ENCODE measurements at places on chromosomes 11 and 22.

DNA sequence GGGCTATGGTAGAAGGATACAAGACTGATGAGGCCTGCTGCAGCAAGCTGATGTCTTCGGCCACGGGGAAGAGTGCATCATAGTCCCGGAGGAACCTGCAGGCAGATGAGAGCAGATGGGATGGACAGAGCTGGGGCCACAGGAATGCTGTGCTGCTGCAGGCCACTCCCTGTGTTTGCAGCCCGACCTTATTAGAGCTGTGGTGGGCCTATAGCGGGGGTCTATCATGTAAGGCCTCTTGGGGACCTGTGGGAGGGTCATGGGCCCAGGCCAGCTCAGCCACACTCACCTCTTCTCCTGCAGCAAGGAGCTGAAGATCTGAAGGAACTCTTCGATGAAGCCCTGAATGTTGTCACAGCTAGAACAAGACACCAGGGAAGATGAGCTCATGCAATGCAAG is 31.9 kb downstream of the ASCC2 start:
- no peak for DNase-seq

DNA sequence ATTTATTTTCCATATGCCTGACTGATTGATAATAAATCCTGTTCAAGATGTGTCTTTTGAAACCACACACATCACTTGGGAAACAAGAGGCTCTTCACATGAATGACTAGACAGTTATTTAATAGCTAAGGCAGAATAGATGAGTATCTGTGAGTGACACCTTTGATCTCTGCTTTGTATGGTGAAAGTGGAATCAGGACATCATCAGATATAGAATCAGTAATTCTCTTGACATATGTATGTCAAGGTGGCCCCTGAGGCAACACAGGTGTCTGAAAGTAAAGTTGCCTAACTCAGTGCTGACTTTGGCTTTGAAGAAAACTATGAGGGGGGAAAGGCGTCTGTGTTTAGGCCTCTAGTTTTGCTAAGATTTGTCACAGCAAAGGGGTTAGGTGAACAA is 11.5 kb upstream of the CASP4 start:
- no peak for DNase-seq

- no peak for DNase-seq
Observed at GRCh38 chr22:47318041-47318737, 555.7 kb downstream of the TBC1D22A start.

DNA sequence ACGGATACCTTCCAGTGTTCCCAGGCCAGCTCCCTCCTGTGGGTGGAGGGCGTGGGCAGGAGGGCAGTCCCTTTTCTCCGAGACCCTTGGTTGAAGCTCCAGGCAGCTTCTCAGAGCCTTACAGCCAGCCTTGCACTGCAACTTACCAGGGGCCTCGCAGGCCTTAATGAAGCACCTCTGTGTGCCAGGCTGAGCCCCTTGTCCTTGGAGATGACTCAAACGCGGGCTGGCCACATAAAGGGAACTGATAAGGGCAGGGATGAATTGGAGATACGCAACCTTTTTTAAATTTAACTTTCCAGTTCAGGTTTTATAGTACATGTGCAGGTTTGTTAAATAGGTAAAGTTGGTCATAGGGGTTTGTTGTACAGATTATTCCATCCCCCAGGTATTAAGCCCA is 72.7 kb downstream of the WNT7B start:
- DNase-seq: no peak

DNA sequence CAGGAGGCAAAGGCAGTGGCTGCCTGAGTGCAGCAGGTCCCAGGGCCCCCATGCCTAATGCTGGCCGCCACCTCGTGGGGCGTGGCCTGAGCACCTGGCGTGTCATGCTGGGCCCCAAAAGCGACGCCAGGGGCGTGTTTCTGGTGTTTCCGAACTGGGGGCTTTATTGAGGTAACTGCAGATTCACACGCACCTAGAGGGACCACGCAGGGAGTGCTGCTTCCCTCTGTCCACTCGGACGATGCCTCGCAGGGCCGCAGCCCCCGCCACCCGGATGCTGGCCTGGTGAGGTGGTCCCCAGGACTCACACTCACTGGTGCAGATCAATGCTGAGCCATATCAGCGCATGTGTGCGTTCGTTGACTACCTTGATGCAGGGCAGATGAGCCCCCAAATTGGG is 736.2 kb downstream of the BRD1 start:
- DNase-seq: no peak

GRCh38 chr22:19599626-19600243 is 75.5 kb upstream of the CLDN5 start:
- DNase-seq: no peak

DNA sequence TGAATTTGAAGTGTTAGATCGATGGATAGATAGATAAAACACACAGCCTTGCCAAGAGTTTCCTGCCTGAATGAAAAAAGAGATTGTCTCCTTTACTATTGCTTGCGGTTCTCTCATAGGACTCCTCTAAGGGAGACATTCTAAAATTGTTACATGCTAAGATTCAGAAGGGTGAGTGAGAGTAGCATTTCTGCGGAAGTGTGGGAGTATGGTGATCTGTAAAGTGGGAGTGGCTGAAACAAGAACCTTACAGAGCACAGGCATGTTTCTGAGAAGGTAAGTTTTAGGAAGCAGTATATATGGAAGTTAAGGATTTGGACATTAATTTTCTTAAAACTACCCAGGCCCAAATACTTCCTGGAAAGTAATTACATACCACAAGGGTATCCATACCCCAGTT is 139.6 kb downstream of the TRIM44 start:
- DNase-seq: no peak

DNA sequence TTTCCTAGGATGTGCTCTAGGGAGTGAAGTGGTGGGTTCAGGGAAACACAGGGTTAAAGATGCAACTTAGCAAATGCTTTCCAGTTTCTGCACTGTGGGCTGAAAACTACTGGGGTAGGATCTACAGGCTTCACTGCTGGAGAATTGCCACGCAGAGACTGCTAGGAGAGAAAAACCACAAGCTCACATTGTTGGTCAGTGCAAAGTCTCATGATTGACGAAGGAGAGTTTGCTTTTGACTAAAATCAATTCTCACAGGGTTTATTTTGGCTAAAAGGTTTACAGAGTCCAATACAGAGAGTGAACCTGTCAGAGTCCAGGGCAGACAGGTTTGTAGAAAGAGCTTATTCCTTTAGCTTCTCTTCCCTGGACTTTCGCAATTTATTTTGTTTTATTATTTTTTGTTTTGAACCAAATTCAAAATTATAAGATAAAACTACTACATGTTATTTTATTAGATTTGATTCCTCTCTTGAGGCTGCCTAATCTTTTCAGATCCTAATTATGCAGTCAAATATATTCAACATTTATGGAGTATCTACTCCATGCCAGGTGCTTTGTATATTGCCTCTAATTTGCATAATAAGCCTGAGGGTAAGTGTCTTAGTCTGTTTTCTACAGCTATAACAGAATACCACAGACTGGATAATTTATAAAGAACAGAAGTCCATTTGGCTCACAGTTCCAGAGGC is 64.7 kb downstream of the MTNR1B start:
- no peak for DNase-seq

DNA sequence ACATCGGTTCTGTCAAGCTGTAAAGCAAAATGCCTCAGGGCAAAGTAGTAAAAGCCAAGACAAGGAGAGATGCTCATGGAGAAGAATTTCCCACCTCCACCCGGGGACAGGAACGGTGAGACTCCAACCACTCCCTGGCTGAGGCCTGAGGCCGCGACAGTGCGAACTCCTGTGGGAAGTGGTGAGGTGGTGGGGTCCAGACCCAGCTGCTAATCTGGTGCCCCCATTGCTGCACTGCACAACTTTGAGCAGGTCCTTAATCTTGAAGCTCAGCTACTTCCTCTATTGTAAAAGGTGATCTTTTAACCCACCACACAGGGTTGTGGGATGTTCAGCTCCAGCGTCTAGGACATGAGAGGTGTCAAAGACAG is 83.9 kb downstream of the ZC3H12C start:
- DNase-seq: no peak

GRCh38 chr11:62553080-62553838 is 6.7 kb upstream of the AHNAK start:
- DNase-seq: no peak

GRCh38 chr22:32473388-32473952 is 1.1 kb upstream of the FBXO7 start:
- DNase-seq: peak; percentile 42
